OCI-LY7 (cell line): ENCODE measurements at places on chromosomes 13 and 19. TPM values are rescaled to one million over a fixed set of nuclear protein-coding genes. Genes with fewer than 3 reads are reported as not detected.

DNA sequence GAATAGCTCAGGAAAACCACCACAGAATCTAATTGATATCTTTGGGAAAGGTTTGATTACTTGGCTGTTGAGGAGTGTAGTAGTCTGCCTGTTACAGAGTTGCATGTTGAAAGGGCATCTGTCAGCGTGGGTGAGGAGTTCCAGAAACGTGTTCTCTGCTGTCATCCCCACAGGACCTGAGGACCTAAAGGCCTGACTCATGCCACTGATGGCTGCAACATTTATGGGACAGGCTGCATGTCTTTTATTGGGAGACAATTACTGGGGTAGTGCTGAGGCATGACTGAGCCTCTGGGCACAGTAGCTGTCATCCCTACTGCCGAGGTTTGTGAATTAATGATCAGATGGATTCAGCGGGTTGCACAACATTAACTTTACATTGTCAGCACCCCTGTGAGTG is 525.9 kb downstream of the GPC6 start:
- no peak for DNase-seq

KRTDAP gene
- total RNA-seq = not detected in 2 replicates

DNA sequence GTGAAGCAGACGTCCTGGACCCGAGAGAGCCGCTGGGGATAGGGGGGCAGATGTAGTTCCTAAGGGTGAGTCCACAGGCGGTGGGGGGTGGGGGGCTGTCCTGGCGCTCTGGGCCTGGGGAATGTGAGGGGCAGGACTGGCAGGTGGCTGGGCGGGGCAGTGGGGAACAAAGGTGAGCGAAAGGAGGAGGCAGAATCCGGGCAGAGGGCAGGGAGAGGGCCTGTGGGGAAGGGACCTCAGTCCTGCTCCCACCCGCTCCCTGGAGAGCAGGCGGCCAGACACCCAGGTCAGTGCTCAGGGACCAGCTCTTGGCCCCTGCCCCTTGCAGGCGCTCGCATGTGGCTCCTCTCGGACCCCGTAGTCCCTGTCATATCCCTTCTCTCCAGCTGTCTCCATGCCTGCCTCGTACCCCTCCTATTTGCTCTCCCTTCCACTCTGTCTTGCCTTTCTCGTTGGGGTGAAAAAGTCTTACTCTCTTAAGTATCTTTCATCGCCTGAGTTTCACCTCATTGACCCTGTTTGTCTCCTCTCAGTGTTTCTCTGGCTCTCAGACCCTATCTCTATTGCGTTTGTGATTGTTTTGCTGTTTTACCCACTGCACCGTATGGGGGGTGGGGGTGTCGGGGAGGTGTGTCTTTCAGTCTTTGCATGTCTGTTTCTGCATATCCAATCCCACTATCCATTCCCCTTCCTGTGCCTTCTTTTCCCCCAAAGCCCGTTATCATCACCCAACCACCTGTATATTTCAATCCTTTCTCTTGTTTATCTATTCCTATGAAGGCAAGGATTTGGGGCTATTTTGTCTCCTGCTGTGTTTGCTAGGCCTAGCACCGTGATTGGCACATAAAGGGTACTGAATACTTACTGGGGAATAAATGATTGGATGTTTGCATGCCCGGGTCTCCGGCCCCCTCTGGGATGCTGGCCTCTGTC is 5.8 kb downstream of the SPHK2 start:
- no peak for DNase-seq

- DNase-seq = no peak
Measured at GRCh38 chr13:35659796-35660195, 183.3 kb upstream of the MAB21L1 start.

DNA sequence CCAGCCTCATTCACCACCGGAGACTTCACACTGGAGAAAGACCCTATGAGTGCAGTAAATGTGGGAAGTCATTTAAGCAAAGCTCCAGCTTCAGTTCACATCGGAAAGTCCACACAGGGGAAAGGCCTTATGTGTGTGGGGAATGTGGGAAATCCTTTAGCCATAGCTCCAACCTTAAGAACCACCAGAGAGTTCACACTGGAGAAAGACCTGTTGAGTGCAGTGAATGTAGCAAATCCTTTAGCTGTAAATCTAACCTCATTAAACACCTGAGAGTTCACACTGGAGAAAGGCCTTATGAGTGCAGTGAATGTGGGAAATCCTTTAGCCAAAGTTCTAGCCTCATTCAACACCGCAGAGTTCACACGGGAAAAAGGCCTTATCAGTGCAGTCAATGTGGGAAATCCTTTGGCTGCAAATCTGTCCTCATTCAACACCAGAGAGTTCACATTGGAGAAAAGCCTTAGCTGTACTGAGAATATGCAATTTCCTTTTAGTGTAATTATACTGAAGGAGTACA is 8.8 kb downstream of the ZNF211 start:
- DNase-seq = no peak

DNA sequence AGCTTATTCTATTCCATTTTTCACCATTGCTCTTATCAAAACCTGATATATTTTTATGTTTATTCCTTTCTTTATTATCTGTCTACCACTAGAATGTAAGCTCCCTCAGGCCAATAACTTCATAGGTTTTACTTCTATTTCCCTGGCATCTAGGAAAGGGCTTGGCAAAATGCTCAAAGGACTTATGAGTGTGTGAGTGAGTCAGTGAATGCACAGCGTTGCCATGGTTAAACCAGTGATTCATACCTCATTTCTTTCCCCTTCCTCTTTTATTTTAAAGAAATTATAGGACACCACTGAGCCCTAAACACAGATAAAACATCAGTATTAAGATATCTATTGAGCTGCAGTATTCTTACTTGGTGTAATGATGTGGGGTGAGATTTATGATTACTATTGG is 162.1 kb downstream of the GPC6 start:
- DNase-seq = no peak

DNA sequence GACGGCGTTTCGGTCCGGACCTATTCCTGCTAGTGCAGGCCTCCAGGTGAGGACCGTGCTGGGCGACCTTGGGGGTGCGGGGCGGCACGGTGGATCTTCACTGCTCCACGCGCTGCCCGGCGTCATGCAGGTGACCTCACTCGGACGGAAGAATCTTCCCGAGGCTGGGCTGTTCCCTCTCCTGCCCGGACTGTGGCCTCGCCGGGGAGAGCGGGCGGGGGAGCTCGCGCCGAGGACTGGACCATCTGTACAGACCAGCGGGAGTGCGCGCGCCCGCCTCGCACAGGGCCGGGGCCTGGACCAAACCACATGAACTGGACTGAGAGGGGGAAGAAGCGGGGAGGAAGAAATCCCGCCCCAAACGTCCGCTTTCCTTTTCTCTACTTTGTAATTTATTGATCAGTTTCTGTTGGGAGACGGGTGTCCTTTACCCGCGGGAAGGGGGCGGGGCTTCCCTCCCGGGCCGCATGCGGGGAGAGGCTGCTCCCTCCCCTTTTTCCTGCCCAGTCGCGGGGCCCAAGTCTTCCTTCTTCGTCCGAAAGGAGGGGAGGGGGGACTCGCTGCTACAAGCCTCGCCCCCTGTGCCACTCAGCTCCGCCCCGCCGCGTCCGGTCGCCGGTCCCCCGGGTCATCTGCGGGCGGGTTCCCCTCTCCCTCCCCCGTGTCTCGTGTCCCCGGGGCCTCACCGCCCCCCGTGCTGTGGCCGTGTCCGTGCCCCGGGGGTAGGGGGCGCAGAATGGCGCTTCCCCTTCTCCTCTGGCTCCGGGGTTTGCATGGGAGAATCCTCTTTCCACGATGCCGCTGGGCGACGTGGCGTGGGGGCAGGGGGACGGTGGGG is 4.9 kb downstream of the HRC start:
- DNase-seq = peak; percentile 90

DNA sequence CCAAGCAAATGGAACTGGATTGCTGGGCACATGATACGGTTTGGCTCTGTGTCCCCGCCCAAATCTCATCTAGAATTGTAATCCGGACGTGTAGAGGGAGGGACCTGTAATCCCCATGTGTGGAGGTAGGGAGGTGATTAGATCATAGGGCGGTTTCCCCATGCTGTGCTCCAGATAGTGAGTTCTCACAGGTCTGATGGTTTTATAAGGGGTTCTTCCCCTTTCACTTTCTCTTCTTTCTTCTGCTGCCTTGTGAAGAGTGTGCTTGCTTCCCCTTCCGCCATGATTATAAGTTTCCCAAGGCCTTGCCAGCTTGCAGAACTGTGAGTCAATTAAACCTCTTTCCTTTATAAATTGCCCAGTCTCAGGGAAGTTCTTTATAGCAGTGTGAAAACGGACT is 32.6 kb upstream of the MTIF3 start:
- DNase-seq = peak; percentile 76

DNA sequence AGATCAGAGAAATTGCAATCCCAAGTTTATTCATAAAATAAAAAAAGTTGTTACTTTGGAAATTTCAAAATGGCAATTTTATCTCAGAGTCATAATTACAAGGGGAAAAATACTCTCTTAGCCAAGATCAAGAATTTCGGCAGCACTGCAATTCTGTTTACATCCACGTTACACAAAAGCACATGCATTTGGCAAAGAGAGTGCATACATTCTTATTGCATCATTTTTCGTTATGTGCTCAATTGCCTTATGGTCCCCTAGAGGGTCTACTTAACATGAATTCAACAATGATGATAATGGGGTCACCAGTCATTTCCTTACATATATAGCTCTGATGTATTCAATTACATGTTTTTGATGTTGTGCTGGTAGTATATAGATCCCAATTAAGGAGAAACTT is 498.0 kb downstream of the DIAPH3 start:
- DNase-seq = no peak

GRCh38 chr19:48490981-48491792 is 20.4 kb downstream of the LMTK3 start:
- DNase-seq = peak; percentile 80

DNA sequence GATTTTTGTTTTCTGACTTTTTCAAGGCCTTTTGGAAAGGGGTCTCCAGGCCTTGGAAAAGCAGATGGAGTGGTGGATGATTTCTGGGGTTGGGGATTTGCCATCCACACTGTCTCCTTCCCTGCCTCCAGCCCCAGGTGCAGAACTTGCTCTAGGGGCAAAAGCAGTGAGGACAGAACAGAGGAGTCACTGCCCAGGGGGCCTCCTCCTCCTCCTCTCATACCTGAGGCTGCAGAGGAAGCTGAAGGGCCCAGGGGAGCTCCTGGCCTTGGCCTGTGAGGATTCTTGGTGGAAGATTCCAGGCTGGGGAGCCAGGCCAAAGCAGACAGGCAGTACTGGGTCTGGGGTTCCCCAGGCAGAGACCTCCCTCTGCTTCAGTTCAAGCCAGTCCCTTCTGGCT is 52.3 kb upstream of the URI1 start:
- no peak for DNase-seq

CADM4 gene
- total RNA-seq = not detected in 2 replicates

RGS9BP gene
- total RNA-seq = 0.65 and 0.72 TPM in 2 replicates

- DNase-seq = no peak
Measured at GRCh38 chr13:82248762-82249161, 1633.5 kb downstream of the SLITRK1 start.

- DNase-seq = peak; percentile 81
Measured at GRCh38 chr19:43594710-43595604, 977 bp downstream of the IRGQ start.

ATCAY gene
- not detected in 2 replicates for total RNA-seq

DNA sequence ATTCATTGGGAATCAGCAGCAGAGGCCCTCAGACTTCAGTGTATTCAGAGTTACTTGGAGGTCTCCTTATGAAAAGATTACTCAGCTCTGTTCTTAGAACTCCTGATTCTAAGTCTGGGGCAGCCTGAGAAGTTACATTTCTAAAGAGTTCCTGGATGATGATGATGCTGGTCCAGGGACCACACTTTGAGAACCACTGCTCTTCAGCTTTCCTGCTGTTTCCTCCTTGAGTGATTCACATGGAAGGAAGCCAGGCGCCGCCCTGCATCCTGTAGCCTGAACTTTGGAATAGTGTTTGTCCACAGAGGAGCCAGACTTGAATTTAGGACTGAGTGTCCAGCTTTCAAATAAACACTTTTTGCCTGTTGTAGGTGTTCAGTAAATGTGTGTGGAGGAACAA is 2.9 kb downstream of the CEBPG start:
- no peak for DNase-seq

ZNF600 gene
- 8.5 and 10.7 TPM in 2 replicates for total RNA-seq
